ENCODE measurements at places on chromosomes 16 and 17.
A peak's percentile ranks its signal among the peaks of the same experiment; 100 is the strongest.

GRCh38 chr16:1101133-1101532 lies 5.1 kb upstream of the C1QTNF8 start:
- DNase-seq = no peak

- no peak for DNase-seq
Observed at GRCh38 chr17:14332331-14332730, 31.4 kb downstream of the HS3ST3B1 start.

DNA sequence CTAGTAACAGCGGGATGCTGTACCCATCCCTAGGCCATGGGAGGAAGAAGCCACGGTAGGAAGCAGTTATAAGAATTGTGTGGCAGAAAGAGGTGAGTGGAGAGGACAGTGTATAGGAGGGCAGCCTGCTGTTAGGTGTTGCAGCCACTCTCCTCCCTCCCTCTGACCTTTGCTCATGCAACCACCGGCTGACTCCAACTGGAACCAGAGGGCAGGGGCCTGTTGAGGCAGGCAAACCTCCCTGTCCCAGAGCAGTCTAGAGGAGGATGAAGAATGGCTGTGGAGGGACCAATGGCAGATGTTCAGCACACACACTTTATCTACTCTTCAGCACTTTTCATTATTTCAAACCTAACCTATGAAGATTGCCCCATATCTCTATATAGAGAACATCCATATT lies 2.2 kb downstream of the TXNL4B start:
- DNase-seq = no peak

GRCh38 chr17:41540921-41541625 lies 13.0 kb upstream of the KRT19 start:
- DNase-seq = no peak

DNA sequence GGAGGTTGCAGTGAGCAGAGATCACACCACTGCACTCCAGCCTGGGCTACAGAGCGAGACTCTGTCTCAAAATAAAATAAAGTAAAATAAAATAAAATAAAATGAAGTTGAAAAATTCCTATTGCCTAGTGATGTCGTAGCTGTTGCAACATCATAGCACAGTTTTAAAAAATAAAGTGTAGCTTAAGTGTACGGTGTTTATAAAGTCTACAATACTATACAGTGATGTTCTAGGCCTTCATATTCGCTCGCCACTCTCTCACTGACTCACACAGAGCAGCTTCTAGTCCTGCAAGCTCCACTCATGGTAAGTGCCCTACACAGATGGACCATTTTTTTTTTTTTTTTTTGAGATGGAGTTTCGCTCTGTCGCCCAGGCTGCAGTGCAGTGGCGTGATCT lies 43.5 kb upstream of the MNT start:
- DNase-seq = no peak

DNA sequence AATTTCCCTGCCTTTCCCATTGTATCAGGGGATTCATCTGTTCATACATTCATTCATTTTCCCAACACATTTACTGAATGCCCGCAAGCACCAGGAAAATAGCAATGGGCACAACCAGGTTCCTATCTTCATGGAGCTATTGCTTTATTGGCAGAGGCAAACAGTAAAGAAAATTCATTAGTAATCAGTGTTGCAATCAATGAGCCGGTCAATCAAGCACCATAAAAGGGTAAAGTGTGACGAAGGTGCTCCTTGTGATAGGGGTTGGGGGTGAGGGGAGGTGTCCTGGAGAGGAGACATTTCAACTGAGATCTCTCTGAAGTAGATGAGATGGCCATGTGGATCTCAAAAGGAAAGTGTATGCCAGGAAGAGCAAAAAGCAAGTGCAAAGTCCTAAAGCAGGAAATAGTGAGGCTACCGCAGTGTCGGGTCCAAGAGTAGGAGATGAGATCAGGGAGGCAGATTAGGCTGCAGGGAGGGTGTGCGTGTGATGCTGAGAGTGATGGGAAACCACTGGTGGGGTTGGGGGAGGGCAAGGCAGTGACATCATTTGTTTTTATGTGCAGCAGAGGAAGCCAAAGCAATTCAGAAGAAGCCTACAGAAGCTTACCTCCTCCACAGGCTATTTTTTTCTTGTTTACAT lies 28.4 kb downstream of the CDH13 start:
- DNase-seq = peak; percentile 37

DNA sequence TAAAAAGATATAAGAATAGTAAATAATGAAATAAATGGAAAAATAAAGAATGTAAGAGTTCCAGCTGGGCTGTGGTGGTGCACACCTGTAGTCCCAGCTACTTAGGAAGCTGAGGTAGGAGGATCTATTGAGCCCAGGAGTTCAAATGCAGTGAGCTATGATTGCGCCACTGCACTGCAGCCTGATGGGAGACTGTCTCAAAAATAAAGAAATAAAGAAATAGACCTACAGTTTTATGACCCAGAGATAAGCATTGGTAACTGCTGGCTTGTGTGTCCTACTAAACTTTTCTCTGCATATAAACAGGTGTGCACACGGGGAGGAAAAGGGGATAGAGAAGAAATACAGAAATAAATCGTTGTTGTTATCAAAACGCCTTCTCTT lies 7.8 kb upstream of the PDP2 start:
- no peak for DNase-seq

GRCh38 chr17:76130473-76130872 lies 10.6 kb downstream of the FOXJ1 start:
- no peak for DNase-seq

GRCh38 chr17:20315821-20316220 lies 151.5 kb downstream of the LGALS9B start:
- no peak for DNase-seq

- no peak for DNase-seq
Observed at GRCh38 chr17:4206962-4207361, 56.8 kb downstream of the ANKFY1 start.

DNA sequence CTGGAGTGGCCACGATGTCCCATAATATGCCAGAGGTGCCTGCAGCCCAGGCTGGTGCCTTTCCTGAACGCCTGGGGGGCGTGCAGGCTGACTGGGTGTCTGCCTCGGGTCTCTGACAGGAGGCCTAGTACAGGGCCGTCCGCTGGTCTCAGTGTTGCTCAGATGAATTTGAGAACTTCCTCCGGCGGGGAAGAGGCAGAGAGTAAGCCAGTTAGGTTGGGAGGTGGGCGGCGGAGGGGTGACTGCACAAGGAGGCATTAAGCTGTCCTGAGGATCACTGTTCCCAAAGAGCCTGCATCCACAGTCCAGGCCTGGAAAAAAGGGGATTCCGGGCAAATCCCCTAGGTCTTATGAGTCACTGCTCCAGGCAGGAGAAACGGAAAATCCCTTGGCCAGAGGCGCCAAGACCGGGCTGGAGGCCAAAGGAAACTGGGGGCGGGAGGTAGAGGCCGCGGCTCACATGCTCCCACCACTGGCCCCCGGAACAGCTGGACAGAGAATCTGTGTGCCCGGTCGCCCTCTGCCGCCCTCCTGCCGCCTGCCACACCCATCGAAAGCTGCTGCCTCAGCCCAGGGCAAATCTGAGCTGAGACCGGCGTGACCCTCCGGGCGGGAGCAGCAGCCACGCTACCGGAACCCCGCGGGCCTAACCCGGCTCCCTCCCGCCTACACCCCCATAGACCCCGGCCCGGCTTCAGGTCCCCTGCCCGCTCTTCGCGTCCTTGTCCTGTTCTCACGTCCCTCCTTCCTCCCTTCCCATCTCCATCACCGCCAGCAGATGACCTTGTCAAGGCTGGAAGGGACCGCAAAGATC lies 1.2 kb downstream of the TRIM47 start:
- no peak for DNase-seq

- DNase-seq = no peak
Observed at GRCh38 chr17:64067657-64068056, 47.2 kb upstream of the ICAM2 start.

DNA sequence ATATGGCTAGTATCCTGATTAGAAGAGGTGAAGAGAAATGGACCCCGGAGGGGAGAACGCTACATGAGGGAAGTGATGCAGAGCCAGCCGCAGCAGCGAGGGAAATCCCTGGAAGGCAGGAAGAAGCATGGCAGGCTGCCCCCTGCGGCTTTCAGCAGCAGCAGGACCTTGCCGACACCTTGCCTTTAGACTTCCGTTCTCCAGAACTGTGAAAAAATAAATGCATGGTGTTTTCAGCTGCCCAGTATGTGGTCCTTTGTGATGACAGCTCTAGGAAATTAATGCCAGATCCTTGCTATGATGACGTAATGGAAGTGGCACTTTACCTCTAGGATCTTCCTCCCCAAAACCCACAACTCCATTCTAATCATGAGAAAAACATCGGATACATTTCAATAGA lies 9.7 kb upstream of the ZFP1 start:
- DNase-seq = no peak

GRCh38 chr16:27924411-27925118 lies 138.9 kb downstream of the GSG1L start:
- DNase-seq = no peak

GRCh38 chr16:19506965-19507364 lies 14.9 kb downstream of the GDE1 start:
- no peak for DNase-seq

- no peak for DNase-seq
Observed at GRCh38 chr17:4999430-5000093, 1.8 kb downstream of the KIF1C start.

- peak; percentile 27 for DNase-seq
Observed at GRCh38 chr17:50956750-50957523, 90.8 kb upstream of the TOB1 start.

GRCh38 chr16:54687043-54687899 lies 243.4 kb upstream of the IRX5 start:
- no peak for DNase-seq

DNA sequence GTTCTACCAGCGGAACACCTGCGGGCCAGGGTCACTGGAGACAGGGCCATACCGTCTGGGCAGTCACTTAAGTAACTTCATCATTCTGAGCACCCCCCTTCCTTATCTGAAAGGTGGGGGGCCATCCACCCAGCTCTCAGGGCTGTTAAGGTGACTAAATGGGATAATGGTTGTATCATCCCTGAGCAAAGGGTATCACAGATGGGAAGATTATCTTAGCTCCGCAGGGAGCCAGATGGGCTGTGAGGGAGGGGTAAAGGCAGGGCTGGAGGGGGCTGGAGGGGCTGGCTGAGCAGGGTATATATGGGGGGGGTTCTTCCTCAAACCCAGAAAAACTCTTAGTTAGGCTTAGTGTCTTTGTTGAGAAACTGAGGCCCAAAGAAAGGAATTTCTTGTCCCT lies 2.9 kb upstream of the CACNA1G start:
- no peak for DNase-seq

GRCh38 chr17:76633628-76634328 lies 9.8 kb downstream of the ST6GALNAC1 start:
- DNase-seq = no peak

DNA sequence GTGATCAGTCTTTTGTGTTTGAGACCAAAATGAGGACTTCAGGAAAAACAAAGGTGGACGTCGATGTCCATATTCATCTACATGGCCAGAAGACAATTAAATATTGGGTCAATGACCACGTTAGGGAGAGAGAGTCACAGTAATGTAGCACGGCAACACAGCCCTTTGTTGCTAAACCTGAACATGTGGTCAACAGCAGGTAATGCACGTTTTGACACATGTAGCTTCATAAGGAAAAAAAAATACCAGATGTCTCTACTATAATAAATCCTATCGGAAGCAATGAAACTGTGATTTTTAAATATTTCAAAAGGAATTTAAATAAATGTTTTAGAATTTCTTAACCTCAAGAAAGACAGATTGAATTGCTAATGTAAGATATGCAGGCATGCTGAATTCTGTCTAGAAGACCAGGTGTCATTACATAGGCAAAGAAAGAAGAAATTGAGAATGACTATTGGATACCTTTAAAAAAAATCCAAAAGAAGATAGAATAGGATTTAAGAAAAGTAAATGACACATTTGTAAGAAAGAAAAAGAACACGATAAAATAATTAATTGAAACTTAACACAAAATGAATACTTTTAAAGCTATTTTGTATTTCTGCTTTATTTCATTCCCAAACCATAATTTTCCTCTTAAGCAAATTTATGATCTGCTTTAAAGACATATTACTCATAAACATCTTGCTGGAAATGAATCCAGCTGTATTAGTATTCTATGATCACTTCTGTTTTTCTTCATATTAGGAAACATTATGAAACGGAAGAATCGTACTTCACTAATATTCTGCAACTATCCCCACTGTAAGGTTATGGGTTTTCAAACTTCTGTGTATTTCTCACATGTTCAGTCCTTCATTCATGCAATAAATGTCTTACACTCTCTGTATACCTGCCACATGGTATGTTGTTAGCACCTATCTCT lies 30.1 kb downstream of the ABCA8 start:
- DNase-seq = no peak

- DNase-seq = peak; percentile 71
Observed at GRCh38 chr16:66478733-66479511, 51.8 kb downstream of the BEAN1 start.

- no peak for DNase-seq
Observed at GRCh38 chr17:3730881-3731429, 7.3 kb downstream of the HASPIN start.

- DNase-seq = no peak
Observed at GRCh38 chr17:83189044-83190003, 109.9 kb downstream of the METRNL start.

DNA sequence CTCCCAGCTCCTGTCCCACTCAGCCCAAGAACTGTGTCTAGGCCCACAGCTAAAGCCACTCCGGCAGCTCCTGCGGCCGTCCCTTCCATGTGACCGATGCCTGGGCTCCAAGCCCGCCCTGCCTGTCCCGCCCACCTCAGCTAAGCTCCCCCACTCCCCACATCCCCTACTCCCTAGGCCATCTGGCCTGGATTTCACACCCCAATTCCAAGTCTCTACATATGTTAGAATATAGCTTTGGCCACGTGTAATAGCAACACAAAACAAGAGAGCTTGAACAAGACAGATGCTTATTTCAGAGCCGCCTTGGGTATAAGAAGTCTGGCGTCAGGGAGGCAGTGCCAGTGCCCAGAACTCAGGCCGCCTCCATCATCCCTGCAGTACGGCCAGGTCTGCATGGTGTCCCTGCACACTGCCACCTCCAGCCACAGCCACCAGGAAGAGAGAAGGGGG lies 30.0 kb upstream of the USP22 start:
- no peak for DNase-seq

GRCh38 chr16:12901204-12901596 lies 198 bp upstream of the SHISA9 start:
- no peak for DNase-seq
